ENCODE measurements at places on chromosomes 3 and 15.

GRCh38 chr3:129621626-129622225 lies 15.2 kb upstream of the PLXND1 start:
- no peak for DNase-seq

- DNase-seq: peak; percentile 41
Measured at GRCh38 chr3:172279191-172279640, 169.0 kb downstream of the GHSR start.

- DNase-seq: no peak
Measured at GRCh38 chr3:108285176-108285575, 11.2 kb upstream of the HHLA2 start.

DNA sequence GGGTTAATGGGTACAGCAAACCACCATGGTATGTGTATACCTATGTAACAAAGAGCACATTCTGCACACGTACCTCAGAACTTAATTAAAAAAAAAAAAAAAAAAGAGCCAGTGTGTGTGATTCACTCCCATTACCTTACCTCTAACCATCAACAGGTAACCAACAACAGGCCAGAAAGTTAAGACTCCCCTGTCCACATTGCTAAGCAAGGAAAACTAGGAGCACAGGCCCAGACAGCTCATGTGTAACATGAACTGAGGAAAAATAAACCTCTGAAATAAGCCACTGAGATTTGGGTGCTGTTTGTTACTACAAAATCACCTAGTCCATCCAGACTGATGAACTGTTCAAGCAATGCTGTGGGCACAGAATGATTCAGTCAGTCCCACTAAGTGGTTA lies 6.0 kb downstream of the KATNBL1 start:
- no peak for DNase-seq

DNA sequence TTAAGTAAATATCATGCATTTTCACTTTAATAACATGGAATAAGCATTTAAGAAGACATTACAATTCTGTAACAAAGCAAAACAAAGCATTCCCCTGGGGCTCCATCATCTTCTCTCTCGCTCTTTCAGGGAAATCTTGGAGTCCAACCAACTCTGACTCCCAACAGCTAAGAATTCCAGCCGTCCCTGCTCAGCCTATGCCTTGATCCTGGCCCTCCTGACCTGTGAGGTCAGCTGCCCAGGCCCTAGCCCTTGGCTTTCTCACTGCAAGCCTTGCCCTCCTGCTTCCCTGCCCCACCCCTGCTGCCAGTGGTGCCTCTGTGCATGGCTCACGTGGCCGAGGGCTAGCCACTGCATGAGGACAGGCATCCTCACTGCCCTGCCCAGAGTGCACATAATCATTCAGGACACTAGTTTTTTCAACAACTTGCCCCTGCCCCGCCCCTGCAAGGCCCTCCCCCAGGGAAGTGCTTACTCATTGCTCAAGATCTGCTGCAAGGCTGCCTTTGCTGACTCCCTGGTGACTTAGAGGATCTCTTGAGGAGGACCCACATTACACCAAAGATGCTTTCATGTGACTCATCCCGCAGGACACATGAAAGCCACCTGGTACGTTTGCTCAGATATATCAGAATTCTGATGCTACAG lies 37.6 kb downstream of the MTMR10 start:
- peak; percentile 78 for DNase-seq

DNA sequence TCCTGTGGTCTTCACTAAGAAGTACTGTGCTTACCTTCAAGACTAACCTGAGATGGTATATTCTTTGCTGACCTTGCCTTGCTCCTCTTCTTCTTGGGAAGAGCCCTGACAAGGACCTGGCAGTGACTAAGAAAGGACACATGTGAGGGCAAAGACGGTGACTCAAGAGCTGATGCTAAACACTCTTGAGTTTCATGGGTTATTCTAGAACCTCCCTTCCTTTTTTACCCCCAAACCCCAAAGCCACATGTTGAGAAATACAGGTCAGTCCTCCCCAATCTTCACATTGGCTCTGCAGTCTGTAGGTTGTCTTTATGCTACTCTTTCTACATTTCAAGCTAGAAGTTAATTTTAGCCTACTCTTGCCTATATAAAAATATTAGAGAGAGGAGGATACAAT lies 200.6 kb downstream of the SEMA6D start:
- DNase-seq: no peak

- peak; percentile 50 for DNase-seq
Measured at GRCh38 chr15:33098094-33099058, 96.1 kb downstream of the FMN1 start.

GRCh38 chr3:133717424-133717823 lies 28.8 kb upstream of the TF start:
- no peak for DNase-seq

DNA sequence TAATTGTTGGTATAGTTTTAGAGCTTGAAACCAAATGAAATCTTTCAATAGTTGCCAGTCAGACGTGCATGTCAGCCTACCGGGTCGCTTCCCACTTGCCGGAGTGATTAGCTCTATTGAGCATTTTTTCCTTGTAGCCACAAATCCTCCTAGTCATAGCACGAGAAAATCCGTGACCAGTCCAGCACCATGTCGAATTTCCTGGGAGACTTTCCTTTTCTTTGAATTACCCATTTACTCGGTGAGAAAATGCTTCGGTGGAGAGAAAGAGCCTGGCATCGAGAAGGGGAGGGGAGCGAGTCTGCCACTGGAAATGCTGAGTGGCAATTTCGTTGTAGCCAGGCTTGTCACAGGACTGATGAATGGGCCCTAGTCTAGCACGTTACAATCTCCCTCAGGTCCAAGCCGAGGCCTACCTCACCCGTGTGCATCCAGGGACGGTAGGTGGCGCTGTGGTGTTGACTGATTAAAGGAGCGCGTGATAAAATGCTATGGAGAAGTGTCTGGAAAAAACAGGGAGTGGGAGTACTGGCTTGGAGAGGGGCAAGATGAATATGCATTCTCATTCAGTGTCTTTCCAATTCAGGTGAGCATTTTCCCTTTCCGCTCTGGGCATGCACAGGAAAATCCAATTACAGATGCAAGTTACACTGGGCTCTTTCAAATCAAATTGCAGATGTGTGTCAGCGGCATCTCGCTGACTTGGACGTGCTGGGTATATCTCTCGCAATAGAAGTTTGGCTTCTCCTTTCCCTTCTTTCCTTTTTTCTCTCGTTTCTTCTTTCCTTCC lies 238.8 kb downstream of the EDEM1 start:
- peak; percentile 22 for DNase-seq

GRCh38 chr3:41523897-41524296 lies 324.6 kb downstream of the CTNNB1 start:
- no peak for DNase-seq

DNA sequence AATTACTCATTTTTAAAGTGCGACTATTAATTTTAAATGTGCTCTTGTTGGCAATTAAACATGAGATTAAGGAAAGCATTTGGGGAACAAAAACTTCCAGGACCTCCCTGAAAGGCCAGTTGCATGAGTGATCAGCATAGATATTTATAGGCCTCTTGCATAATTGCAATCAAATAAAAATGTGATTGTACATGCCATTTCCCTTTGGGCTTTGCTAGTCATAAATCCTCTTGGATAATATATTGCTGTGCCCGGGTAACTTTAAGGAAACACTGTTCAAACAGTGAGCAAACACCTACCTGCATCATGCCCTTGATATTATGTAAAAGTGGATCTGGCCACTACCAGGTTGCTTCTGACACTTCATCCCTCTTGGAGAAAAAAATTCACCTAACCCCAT lies 239.1 kb downstream of the MCTP2 start:
- no peak for DNase-seq
